Stimulated activated CD4-positive, alpha-beta T cell treated with anti-CD3 and anti-CD28 coated beads, Interleukin-12 subunit alpha, Interleukin-12 subunit beta, amount 100 ng/mL, for 4 hours (primary cell): ENCODE measurements at places on chromosomes 6 and 20.

GRCh38 chr20:40279390-40279789 lies 409.6 kb downstream of the MAFB start:
- DNase-seq: no peak

- DNase-seq: peak; percentile 74
These were observed 29.3 kb downstream of the NSFL1C start for GRCh38 chr20:1437235-1437904.

DNA sequence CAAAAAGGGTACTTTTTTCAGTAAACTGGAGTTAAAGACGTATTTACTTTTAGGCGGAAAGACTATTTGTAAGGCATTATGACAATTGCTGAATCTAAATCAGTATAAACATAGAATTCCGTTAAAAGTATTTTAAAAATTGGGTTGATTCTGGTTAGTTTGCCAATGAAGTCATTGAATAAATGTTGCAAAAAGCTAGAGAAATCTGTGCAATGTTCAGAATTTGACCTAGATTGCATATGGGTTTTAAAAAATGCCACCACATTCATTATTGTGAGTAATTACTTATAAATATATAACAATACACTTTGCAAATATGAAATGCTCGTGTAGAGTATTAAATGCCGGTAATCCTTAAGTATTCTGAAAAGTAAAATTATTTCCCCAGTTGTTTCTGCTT lies 116.5 kb upstream of the EEF1E1 start:
- DNase-seq: no peak

- DNase-seq: no peak
These were observed 51.8 kb upstream of the MYB start for GRCh38 chr6:135129136-135129856.

DNA sequence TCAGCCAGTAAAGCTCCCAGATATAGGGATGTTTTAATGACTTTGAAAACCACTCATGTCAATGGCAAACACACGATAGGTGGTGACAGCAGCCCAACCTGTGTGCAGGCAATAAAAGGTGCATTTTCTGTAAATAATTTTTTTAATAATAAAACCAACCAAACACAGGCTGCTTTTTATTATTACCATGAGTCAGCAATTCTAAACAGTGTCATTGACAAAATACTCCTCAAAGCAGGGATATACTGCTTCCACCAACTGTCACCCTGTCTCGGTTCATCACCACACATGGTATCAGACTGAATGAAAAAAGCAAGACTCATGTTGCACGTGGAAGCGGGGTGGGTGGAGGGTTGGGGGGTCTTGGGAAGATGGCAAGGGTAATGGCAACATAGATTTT lies 195.9 kb downstream of the ANKRD60 start:
- no peak for DNase-seq

DNA sequence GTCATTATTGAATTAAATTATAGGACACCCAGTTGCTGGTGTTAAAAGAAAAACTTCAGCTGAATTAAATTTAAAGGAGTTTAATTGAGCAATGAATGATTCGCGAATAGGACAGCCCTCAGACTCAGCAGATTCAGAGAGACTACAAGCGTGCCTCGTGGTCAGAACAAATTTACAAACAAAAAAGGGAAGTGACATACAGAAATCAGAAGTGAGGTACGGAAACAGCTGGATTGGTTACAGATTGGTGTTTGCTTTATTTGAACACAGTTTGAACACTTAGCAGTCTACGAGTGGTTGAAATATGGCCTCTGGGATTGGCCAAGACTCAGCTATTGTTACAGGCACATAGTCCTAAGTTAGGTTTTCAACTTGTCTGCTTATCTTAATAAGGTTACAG lies 25.8 kb upstream of the TNFRSF21 start:
- DNase-seq: no peak

DNA sequence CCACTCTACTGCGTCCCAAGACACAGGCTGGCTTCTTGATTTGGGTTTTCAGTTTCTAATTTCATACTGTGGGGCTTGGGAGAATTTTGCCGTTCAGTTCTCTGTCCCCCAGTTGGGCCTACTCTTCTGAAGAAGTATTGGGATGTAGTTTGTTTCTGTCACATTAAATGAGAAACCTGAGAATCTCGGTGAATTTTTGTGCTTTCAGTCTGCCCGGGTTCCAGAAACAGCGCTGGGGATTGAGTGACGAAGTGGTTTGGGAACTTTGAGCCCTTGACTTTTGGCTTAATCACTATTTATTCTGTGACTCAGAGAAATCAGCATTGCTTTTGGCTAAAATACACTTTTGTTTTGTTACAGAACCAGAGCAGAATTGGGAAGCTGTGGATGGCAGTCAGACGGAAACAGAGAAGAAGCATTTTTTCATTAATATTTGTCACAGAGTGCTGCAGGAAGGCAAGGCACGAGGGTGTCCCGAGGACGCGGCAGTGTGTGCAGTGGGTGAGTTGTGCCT lies 74.0 kb downstream of the IGF2R start:
- DNase-seq: no peak

- DNase-seq: no peak
These were observed 190.4 kb upstream of the JAG1 start for GRCh38 chr20:10864076-10864672.

DNA sequence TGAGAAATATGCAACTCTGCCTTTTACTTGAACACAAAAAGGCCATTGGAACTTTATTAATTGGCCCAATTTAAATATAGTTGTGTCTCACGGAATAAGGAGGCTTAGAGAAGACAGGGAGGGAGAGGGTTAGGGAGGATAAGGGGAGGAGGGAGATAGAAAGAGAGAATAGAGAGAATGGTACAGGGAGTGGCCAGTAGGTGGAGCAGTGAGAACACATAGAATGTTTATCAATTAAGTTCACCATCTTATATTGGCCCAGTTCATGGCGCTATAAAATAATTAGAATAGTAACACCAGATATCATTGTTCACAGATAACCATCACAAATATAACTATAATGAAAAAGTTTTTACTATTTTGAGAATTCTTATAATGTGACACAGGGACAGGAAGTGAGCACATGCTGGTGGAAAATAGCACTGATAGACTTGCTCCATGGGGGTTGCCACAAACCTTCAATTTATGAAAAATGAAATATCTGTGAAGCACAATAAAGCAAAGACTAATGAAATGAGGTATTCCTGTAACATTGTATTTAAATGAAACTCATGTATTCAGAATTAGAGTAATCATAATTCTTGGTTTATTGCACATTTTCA lies 374.1 kb upstream of the MANEA start:
- no peak for DNase-seq

DNA sequence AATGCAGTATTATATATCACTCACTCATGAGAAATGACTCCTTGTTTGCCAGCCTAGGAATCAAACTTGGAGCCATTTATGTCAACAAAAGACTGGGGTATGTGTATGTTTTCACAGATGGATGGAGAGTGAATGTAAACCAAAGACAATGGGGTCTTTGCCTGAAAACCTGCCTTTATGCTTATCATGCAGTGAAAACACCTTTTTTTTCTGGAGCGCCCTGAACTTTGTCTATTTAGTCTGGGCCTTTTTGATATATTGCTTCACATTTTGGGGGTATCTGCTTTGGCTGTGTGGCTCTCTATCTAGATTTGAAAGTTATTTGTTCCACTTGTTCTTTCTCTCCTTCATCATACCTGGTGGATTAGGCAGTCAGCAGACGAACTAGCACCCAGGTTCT lies 848.5 kb upstream of the FLRT3 start:
- no peak for DNase-seq

- no peak for DNase-seq
These were observed 39.7 kb downstream of the TGM2 start for GRCh38 chr20:38125157-38126056.

- no peak for DNase-seq
These were observed 155.1 kb upstream of the ENPP5 start for GRCh38 chr6:46325561-46326530.

- no peak for DNase-seq
These were observed 145.5 kb upstream of the ZNF217 start for GRCh38 chr20:53738945-53739798.

GRCh38 chr6:146040360-146040759 lies 11.5 kb downstream of the GRM1 start:
- no peak for DNase-seq

GRCh38 chr20:56157530-56158203 lies 90.9 kb upstream of the MC3R start:
- no peak for DNase-seq

GRCh38 chr20:25272223-25273000 lies 24.5 kb downstream of the PYGB start:
- no peak for DNase-seq

DNA sequence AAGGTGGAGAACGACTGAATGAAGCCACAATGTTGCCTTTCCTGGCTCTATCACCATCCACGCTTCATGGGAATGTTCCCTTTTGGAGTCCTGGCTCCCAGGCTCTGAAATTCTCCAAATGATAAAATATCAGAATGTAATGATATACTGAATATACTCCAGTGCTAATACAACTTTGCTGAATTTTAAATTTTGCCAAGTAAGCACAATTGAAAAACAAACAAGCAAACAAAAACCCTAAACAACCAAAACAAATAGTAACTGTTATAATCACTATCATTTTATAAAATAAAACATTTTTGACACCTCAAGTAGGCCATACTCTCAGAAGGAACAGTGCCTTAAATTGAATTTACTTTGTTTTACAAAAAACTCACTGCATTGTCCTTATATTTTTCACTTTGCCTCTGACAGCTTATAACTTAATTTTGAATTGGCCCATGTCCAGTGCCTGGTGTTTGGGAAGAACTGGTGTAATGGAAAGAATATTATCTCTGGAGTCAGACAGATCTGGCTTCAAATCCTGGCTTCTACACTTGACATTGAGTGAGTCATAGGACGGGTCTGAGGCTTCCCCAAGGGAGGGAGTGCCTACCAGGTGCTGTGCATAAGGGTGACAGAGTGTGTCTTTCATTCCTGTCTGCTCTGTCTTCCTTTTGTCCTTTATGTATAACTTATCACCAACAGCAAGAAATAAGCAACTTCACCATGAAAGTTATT lies 698.3 kb downstream of the EPM2A start:
- DNase-seq: no peak

DNA sequence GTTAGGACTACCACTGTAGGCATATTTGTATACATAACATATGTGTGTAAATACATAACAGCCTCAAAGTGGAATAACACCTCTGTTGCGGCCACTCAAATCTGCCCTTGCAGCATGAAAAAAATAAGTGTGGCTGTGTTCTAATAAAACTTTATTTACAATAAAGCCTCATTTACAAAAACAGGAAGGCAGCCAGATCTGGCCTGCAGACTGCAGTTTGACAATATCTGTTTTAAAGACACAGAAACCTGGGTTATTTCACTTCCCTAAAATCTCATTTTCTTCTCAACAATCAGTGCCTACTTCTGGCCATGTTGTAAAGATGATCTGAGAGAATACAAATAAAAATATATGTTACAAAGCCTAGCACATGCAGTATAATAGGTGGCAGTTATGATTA lies 53.9 kb upstream of the SCML4 start:
- no peak for DNase-seq

DNA sequence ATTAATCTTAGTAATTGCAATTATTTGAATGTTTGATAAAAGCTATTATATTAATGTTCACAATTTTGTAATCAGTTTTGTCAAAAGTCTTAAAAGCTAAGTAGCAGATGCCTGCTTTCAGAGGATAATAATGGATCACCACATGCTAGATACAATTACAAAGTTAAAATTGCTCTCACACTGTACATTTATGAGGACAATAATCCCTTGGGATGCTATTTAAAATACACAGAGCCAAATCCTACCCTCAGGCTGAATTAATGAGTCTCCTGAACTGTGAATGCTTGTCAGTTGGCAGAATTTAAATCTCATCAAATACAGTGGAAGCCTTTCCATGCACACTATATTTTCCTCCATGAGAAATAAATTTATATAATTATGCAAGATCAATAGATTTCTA lies 153.3 kb upstream of the SYNCRIP start:
- DNase-seq: no peak

DNA sequence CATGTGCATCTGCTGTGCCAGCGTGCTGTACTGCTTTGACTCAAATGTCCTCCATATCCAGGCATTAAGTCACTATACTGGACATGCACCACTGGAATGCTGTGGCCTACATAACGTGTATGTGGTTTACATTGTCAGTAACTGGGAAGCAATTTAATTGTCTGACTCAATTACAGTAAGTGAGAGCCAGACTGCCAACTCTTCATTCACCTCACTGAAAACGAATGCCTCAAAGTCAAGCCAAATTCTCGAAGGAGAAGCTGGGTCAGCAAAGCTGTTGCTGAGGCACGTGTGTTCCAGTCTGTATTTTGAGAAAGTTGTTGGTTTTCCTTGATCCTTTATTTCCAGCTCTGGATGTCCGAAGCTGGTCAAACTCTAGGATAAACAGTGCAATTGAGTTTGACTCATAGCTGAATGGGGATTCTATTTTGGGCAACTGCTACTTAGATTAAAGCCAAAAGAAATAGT lies 534.3 kb downstream of the COL12A1 start:
- no peak for DNase-seq

- no peak for DNase-seq
These were observed 30.7 kb upstream of the IRF4 start for GRCh38 chr6:360764-361373.

GRCh38 chr20:58690396-58691135 lies 2.0 kb upstream of the NPEPL1 start:
- DNase-seq: no peak

DNA sequence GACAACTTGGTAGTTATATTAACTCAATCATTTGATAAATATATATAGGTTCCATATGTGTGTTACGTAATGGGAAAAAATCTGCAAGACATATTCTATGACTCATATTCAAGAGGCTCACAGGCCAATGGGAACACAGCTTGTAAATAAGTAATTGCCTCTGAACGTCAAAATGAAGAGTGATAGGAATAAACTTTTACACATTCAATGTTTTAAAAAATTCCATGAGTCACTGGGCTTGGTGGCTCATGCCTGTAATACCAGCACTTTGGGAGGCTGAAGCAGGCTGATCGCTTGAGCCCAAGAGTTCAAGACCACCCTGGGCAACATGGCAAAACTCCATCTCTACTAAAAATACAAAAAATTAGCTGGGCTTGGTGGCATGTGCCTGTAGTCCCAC lies 209.4 kb upstream of the MCHR2 start:
- DNase-seq: no peak

DNA sequence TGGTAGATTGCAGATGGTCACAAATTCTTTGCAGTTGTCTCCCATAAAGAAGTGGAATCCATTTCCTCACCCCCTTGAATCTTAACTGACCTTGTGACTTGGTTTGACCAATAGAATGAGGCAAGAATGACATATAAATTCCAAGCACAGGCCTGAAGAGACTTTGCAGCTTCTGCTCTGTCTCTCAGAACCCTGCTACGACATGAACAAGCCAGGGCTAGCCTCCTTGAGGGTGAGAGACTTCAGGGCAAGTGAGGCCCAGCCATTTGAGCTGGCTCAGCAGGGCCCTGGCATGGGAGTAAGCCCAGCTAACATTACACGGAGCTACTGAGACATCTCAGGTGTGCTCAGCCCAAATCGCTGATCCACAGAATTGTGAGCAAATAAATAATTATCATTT lies 216.3 kb upstream of the MAN1A1 start:
- no peak for DNase-seq
